Mucosa of gallbladder (tissue), 1 donor: ENCODE measurements at places on chromosomes 16 and 17. TPM values are rescaled to one million over a fixed set of nuclear protein-coding genes. Genes with fewer than 3 reads are reported as not detected.

Gene C16orf89
- 25.0 TPM for total RNA-seq

Gene CA5A
- total RNA-seq, result 0.14 TPM

Gene DNAAF1
- 0.46 TPM for total RNA-seq

DNA sequence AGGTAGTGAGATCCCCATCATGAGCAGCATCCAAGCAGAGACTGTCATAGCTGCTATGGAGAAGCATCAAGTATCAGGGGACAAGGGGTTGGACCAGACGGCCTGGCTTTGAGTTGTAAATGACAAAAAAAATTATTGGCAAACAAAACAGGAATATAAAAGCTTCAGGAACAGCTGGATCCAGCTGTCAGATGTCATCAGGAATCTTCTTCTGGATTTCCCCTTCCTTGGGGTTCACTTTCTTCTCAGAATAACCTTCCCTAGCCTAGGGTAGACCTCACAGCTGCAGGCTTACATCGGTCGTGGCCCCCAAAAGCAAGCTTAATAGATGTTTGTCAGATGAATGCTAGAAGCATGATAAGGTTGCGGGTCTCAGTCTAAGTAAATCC is 17.2 kb upstream of the RAI1 start:
- no peak for DNase-seq

- DNase-seq, result no peak
Observed at GRCh38 chr17:77995146-77995852, 36.8 kb downstream of the TNRC6C start.

DNA sequence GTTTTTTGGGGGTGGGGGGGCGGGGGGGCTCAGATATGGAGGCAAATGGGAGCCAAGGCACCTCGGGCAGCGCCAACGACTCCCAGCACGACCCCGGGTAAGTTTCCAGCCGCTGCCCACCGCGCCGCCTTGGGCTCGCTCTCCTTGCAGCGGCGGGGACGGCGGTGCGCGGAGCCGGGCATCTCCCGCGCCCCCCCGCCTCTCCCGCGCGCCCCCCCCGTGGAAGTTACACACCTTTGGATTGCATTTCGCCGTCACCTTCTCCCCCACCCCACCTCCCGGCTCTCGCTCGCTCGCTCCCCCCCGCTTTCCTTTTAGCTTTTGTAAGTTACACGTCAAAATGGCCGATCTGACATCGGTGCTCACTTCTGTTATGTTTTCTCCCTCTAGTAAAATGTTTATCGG is 387 bp downstream of the MSI2 start:
- no peak for DNase-seq

GRCh38 chr17:69357701-69358100 is 30.8 kb upstream of the ABCA5 start:
- DNase-seq, result no peak
